ENCODE measurements at places on chromosomes 4 and X.
A peak's percentile ranks its signal among the peaks of the same experiment; 100 is the strongest.

GRCh38 chr4:6873792-6874461, 35.7 kb upstream of the TBC1D14 start:
- no peak for DNase-seq
- peaks cover 32% of the 10 kb centered on the region for H3K4me1 ChIP-seq
- peaks cover 60% of the 10 kb centered on the region for H3K36me3 ChIP-seq

DNA sequence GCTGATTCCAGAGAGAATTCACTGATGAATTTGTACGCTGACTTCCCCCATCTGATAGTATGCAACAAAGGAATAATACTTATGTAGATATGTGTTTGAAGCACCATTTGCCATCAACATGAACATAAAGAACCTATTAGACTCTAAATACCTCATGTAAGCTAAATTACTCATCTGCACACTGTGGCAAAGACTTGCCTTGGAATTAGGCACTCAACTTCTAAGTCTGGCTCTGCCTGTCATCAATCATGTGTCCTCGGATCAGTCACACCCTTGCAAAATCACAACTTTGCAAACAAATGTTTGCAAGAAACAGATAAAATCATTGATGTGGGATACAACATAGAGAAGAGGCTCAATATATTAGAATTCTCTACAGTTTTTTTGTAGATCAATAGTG, 169.9 kb upstream of the LDB2 start:
- no peaks in the 10 kb centered on the region for H3K27me3 ChIP-seq
- peaks cover 20% of the 10 kb centered on the region for H3K4me1 ChIP-seq
- no peak overlapping the region for H3K4me3 ChIP-seq
- no peak overlapping the region for H3K27ac ChIP-seq
- no peak for DNase-seq

DNA sequence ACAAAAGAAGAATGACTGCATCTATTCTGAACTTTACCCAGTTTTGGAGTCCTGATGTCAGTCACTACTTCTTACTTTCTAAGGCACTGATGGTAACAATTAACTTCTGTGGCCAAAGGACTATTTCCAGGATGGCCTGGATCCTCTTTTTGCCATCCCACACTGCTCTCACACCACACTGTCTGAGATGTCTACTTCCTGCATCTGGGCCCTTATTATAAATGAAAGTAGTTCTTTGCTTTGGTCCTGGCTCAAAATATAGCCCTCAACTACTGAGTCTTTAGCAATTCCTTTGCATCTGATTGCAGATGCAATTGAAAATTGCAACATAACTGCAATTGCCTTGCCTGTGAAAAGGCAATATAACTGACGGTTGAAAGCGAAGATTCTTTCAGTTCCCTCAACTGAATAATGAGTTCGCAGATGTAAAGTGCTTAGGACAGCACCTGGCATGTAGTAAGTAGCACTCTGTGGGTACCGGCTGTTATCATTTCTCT, 44.2 kb downstream of the COQ2 start:
- H3K27me3 ChIP-seq, result no peaks in the 10 kb centered on the region
- no peak overlapping the region for H3K4me3 ChIP-seq
- no peaks in the 10 kb centered on the region for H3K4me1 ChIP-seq

DNA sequence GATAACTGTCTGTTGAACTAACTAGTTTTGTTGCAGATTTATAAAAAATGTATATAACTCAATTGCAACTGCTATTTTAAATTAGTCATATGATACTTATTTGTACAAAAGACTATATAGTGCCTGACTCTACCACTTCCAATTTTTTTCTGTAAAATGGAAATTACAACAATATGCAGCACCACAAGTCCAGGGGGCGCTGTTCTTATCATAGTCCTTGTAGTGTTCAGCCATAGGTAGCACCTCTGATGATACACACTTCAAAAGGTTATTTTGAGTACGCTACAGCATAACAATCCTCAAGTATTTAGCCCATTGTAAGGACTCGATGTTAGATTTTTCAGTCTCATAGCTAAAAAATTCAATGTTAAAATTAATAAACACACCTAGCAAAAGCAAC, 174.9 kb downstream of the CORIN start:
- no peaks in the 10 kb centered on the region for H3K27me3 ChIP-seq
- no peaks in the 10 kb centered on the region for H3K36me3 ChIP-seq
- no peak overlapping the region for H3K27ac ChIP-seq
- H3K4me1 ChIP-seq, result no peaks in the 10 kb centered on the region
- no peak for DNase-seq

GRCh38 chrX:107603429-107604159, 24.7 kb upstream of the PRPS1 start:
- H3K36me3 ChIP-seq, result no peaks in the 10 kb centered on the region
- H3K27me3 ChIP-seq, result no peaks in the 10 kb centered on the region
- H3K27ac ChIP-seq, result no peak overlapping the region
- no peak for DNase-seq

DNA sequence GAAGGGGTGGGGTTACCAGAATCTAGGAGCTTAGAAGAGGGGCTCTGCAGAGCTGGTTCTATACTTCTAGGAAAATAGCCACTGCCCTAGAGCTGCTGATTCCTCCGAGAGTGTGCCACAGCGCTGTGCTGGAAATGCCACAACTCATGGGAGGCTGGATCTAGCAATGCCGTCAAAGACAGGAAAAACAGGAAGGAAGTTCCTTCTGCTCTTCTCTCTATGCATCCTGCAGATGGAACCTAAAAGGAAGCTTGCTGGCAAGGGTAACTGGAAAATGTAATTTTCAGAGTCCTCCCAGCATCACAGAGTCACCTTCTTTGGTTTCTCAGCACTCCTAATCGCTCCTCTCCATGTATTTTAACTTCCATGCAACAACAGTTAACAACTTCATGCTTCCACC, 121.2 kb upstream of the TLL1 start:
- no peak for DNase-seq
- no peaks in the 10 kb centered on the region for H3K4me1 ChIP-seq
- H3K27ac ChIP-seq, result no peak overlapping the region
- H3K36me3 ChIP-seq, result no peaks in the 10 kb centered on the region

GRCh38 chr4:168070903-168071302, 21.4 kb upstream of the ANXA10 start:
- H3K27ac ChIP-seq, result no peak overlapping the region
- no peak overlapping the region for H3K4me3 ChIP-seq
- no peaks in the 10 kb centered on the region for H3K4me1 ChIP-seq
- no peaks in the 10 kb centered on the region for H3K36me3 ChIP-seq

- no peak for DNase-seq
- no peak overlapping the region for H3K27ac ChIP-seq
- H3K36me3 ChIP-seq, result no peaks in the 10 kb centered on the region
- H3K27me3 ChIP-seq, result no peaks in the 10 kb centered on the region
These were observed 47.3 kb upstream of the RAB9B start for GRCh38 chrX:103879339-103879738.

GRCh38 chr4:8039853-8040252, 100.2 kb upstream of the AFAP1 start:
- no peak for DNase-seq
- no peaks in the 10 kb centered on the region for H3K4me1 ChIP-seq
- H3K27ac ChIP-seq, result no peak overlapping the region
- H3K4me3 ChIP-seq, result no peak overlapping the region

GRCh38 chr4:88136249-88136648, 22.2 kb downstream of the ABCG2 start:
- H3K4me3 ChIP-seq, result no peak overlapping the region
- H3K36me3 ChIP-seq, result no peaks in the 10 kb centered on the region
- no peaks in the 10 kb centered on the region for H3K27me3 ChIP-seq
- no peak for DNase-seq
- H3K27ac ChIP-seq, result no peak overlapping the region

DNA sequence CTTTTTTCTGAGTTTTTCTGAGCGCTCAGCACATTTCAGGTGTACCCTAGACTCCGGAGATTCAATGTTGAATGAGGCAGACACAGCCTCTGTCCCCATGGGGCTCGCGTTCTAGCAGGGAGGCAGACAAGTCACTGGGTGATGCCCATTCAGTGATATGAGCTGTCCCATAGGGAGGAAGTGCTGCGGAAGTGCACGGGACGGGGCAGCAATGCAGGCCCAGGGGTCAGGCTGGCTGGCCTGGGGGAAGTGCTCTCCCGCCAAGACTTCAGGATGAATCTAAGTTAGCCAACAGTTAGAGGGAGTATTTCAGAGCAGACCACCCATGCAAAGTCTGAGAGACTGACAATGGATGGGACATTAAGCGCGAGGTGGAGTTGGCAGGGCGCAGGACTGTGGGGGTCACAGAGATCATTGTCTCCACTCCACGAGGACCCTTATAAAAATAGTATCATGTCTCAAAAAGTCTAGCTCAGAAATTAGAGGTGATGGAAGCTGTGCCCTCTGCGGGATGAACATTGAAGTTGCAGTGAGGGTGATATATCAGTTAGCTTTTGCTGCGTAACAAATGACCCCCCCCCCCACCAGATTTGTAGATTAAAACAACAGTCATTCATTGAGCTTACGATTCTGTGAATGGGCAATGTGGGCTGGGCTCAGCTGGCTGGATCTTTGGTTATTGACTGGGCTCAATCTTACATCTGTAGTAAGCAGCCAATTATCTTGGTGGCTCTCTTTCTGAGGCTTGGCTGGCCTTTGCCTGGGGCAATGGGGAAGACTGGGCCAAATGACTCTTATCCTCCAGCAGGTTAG, 16.4 kb downstream of the PSAPL1 start:
- no peaks in the 10 kb centered on the region for H3K4me1 ChIP-seq
- H3K36me3 ChIP-seq, result no peaks in the 10 kb centered on the region
- no peak overlapping the region for H3K27ac ChIP-seq
- no peaks in the 10 kb centered on the region for H3K27me3 ChIP-seq
- H3K4me3 ChIP-seq, result no peak overlapping the region
- DNase-seq, result no peak

DNA sequence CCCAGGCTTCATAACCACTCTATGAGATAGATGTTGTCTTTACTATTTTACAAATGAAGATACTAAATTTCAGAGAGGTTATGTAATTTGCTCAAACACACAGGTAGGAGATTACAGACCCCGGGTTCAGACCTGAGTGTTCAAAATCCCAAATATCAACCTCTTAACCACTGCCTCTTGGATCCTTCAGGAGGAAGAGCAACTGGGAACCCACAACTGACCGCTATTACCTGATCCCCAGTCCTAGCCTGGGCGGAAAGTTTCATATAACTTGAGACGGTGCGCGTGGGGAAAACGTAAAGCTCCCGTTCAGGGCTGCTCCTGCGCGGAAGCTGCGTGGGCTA, 8.9 kb upstream of the PRDM8 start:
- peaks cover 39% of the 10 kb centered on the region for H3K4me1 ChIP-seq
- no peak for DNase-seq
- no peak overlapping the region for H3K4me3 ChIP-seq
- peaks cover 77% of the 10 kb centered on the region for H3K27me3 ChIP-seq
- no peak overlapping the region for H3K27ac ChIP-seq

GRCh38 chr4:1376841-1377605, 29.2 kb downstream of the NKX1-1 start:
- no peaks in the 10 kb centered on the region for H3K27me3 ChIP-seq
- no peaks in the 10 kb centered on the region for H3K4me1 ChIP-seq
- no peak overlapping the region for H3K27ac ChIP-seq

- H3K4me3 ChIP-seq, result no peak overlapping the region
- H3K4me1 ChIP-seq, result peaks cover 3% of the 10 kb centered on the region
These were observed 40.4 kb downstream of the GPC4 start for GRCh38 chrX:133374874-133375387.

- no peaks in the 10 kb centered on the region for H3K36me3 ChIP-seq
- peak overlapping the region; percentile 69 for H3K4me3 ChIP-seq
- H3K4me1 ChIP-seq, result peaks cover 21% of the 10 kb centered on the region
- DNase-seq, result no peak
- H3K27ac ChIP-seq, result no peak overlapping the region
These were observed 601 bp downstream of the INPP4B start for GRCh38 chr4:142845293-142846107.

- no peak overlapping the region for H3K27ac ChIP-seq
- H3K36me3 ChIP-seq, result no peaks in the 10 kb centered on the region
- H3K4me1 ChIP-seq, result no peaks in the 10 kb centered on the region
- no peaks in the 10 kb centered on the region for H3K27me3 ChIP-seq
- H3K4me3 ChIP-seq, result no peak overlapping the region
These were observed 696.5 kb downstream of the ADGRL3 start for GRCh38 chr4:61896634-61897033.

GRCh38 chr4:111666826-111667360, 478.4 kb upstream of the FAM241A start:
- H3K27me3 ChIP-seq, result no peaks in the 10 kb centered on the region
- H3K4me1 ChIP-seq, result no peaks in the 10 kb centered on the region
- DNase-seq, result no peak
- no peaks in the 10 kb centered on the region for H3K36me3 ChIP-seq

DNA sequence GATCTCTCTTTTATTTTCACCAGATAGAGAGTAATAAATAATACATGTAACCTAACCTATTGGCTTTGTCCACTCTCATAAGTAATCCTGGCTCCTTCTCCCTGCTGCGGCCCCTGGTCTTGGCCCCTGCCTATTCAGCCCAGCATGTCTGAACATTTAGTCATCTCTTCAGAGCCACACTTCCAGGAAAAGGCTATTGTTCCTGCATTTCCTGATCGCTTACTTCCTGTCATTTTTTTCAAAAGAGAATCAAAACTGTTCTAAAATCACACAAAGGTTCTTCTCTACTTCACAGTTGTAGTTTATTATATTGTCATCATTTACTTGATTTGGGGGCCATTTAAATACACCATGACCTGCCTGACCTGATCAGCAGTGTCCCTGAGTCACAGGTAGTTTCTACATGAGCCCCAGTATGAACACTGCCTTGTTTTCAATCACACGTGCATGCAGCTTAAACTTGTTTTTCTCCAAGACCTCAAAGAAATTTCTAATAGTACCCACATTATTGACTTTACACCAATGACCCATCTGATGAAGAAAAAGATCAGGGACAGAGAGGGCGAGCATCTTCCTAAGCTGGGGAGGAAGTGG, 47.4 kb upstream of the KDR start:
- H3K27me3 ChIP-seq, result no peaks in the 10 kb centered on the region
- no peaks in the 10 kb centered on the region for H3K36me3 ChIP-seq
- H3K27ac ChIP-seq, result peak overlapping the region; percentile 41
- no peaks in the 10 kb centered on the region for H3K4me1 ChIP-seq

GRCh38 chr4:8495803-8496202, 55.2 kb downstream of the TRMT44 start:
- no peaks in the 10 kb centered on the region for H3K4me1 ChIP-seq
- no peaks in the 10 kb centered on the region for H3K36me3 ChIP-seq
- H3K4me3 ChIP-seq, result no peak overlapping the region
- no peaks in the 10 kb centered on the region for H3K27me3 ChIP-seq
- no peak for DNase-seq

DNA sequence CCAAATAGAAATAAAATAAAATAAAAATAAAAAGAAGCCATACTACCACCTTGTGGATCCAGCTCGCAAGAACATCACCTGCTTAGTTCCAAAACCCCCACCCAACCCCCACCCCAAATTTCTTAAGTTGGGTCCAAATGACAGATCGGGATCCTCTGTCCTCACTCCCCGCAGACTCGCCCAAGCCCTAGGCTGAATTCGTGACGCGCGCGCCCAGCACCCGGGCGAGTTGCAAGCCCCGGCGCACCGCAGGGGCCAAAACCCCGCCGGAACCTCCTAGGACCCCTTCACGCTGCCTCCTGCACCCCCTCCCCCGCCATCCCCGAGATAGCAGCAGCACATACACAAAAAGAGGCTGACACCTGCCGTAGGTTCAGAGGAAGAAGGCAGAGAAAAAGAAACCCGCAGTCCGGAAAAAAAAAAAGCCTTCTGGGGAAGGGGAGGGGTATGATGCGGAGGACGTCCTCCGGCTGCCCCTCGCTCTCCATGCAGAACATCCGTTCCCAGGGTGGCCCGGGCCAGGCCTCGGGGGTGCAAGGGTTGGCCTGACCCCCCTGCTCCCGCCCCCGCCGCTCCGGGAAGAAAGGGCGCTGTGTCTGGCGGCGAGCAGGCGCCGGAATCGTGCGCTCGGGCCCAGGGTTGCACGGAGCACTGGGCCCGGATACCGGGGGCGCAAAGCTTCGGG, 2.6 kb downstream of the NLGN4X start:
- H3K36me3 ChIP-seq, result no peaks in the 10 kb centered on the region
- no peak overlapping the region for H3K27ac ChIP-seq
- DNase-seq, result no peak
- peak overlapping the region; percentile 39 for H3K4me3 ChIP-seq
- peaks cover 18% of the 10 kb centered on the region for H3K27me3 ChIP-seq
